ENCODE measurements at places on chromosomes 7 and 10.

GRCh38 chr10:78775891-78776290, 292.9 kb upstream of the ZMIZ1 start:
- DNase-seq = no peak

DNA sequence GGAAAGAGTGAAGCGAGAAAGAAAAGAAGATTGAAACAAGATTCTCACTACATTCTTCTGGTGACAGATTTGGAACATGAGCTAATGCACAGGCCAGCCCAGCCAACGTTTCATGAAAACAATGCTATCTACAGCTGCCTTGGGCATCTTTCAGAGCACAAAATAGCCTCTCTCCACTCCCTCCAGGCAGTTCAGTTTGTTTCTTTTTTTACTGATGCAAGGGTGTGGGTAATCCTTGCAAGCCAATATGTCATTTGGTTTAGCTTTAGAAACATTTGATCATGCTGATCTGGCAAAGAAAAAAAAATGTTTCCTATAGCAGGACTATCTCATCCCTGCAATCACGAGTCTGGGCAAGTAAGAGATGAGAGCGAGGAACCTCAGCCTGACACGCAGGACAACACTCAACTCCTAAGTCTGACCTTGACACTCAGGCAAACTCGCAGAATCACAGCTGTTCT, 35.9 kb downstream of the SVIL start:
- DNase-seq = no peak

DNA sequence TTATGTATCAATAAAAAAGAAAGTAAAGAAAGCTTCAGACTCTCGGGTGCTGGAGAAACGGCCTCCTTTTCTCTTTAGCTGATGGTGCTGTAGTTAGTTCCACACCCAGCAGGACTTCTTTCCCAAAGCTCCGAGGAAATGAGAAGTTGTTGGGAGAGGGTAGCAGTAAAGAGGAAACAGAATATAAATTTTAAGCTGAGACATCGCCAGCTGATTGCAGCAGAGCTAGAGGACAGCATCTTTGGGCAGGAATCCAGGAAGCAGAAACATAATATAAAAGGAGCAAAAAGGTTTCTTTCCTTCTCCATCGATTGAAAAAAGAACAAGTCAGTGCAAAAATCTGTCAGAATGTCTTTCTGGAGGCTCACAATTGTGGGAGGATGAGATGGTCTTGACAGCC, 616.9 kb upstream of the FOXK1 start:
- no peak for DNase-seq

- DNase-seq = no peak
Observed at GRCh38 chr7:67786021-67786420, 789.4 kb downstream of the TYW1 start.

GRCh38 chr7:148918058-148918596, 34.0 kb upstream of the EZH2 start:
- no peak for DNase-seq

DNA sequence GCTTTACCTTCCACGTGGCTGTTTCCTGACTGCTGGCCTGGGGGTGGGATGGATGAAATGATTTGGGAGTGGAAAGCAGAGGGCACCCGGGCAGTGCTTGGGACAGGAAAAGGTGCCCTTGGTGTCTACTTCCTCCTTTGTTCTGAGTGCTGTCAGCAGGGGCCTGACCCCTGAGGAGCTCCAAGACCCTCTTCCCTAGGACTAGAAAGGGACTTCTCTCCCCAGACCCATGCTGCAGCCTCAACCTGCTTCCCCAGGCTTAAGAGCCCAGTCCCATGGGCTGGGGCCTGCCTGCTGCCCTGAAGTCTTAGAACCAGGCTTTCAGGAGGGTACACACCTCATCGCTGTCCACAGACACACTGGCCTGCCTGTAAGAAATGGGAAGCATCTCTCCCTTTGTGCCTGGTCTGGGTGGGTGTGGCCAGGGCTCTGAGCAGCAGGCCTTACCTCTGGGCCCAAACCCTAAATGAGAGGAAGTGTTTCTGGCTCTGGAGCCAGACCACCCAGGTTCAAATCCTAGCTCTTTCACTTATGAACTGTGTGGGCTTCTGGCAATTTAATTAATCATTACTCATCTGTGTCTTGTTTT, 12.9 kb downstream of the CDH23 start:
- DNase-seq = no peak

DNA sequence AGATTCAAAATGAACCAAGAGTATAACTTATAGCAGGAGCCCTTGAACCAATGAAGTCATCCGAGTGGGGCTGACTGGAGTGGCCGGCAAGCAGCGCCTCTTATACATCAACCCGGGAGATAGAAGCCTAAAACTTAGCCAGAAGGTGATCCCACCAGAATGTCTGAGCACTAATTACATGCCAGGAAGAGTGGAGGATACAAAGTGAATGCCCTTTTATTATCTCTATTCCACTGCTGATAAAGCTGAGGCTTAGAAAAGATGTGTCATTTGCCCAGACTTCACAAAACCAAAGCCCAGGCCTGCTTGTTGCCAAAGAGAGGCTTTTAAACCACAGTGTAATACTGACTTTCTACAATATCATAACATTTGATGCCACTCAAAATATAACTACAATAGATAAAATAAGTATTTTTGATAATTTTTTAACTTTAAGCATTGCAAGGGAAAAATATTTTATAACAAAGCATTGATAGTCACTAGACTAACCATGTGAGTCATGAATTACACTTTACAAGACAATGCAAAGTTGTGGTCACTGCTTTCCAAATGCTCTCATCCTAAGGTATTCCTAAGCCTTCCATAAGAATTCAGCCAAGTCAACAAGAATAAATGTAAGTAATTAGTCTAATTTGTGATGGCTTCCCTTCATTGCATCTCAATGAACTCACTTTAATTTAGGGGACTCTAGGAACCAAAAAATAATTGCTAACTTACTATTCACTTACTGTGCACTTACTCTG, 58.6 kb upstream of the ARID5B start:
- DNase-seq = no peak

DNA sequence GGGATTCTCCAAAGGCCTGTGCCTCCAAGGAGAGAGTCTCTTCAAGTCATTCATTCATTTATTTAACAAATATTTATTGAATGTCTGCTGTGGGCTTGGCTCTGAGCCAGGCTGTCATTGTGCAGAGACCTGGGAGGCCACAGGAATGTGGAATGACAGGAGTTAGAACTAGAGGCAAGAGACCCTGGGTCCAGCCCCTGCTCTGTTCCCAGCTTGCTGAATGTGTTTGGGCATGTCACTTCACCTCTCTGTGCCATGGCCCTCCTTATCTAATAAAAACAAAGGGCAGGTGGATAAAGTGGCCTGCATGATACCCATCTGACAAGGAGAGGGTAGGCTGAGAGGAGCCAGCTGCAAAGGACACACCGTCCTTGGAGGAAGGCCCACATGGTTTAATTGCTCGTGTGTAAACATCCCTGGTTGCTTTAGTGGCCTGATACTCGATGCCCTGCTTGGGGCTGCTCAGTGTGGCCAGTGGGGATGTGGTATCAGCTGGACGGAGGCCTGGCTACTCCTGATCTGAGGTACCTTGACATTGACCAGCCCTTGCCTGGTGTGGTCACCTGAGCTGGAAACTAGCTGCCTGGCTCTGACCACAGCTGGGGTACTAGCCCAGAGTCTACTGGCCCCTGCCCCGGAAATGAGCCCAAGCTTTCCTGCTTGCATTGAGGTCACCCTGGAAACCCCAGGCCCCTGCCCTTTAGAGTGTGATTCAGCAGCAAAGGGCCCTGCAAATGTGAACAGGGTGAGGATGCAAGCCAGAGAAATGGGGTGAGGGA, 116.2 kb downstream of the CDH23 start:
- DNase-seq = no peak

DNA sequence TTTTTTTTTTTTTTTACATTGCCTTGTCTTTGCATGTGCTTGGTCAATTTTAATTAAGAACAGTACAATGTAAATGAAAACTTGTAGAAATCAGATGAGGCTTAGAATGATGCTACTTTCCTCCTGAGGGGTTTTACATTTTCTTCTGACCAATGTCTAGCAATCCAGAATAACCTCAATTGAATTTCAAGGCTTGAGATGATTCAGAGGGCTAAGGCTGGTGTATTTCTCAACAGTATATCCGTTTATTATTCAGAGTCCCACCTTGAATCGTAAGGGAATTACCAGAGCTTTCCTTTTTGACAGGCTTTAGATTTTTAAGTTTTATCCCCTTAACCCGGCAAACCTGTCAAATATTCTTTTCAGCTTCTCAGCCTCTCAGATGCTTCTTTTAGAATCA, 231.2 kb upstream of the STK17A start:
- DNase-seq = no peak

GRCh38 chr10:77319557-77319956, 318.1 kb downstream of the KCNMA1 start:
- no peak for DNase-seq

DNA sequence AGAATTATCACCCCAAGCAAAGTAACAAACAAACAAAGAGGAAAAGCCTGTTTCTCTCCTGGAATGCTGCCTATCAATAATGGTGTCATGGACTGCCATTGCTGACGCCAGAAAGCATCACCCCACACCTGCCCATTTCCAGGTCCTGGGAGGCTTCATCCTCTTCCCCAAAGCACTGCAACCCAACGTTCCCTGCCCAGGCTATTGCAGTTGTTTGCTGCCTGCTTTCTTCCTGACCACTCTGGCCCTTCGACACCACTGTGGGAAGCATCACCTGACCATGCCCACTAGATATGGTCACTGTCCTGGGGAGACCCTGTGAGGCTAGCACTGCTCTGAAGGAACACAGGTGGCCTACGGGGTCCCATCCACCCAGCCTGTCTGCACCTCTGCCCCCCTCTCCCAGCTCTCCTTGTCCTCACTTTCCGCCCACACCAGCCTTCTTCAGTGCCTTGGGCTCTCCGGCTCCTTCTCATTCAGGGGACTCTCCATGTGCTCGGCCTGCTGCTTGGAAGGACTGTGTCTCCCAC, 439.6 kb downstream of the GLRX3 start:
- DNase-seq = no peak

- DNase-seq = no peak
Observed at GRCh38 chr7:103597606-103598005, 151.6 kb upstream of the SLC26A5 start.

GRCh38 chr7:67407392-67408071, 410.9 kb downstream of the TYW1 start:
- DNase-seq = no peak

- DNase-seq = no peak
Observed at GRCh38 chr10:34811968-34812514, 3.1 kb downstream of the PARD3 start.

GRCh38 chr10:63286340-63286739, 153.2 kb downstream of the NRBF2 start:
- DNase-seq = no peak

DNA sequence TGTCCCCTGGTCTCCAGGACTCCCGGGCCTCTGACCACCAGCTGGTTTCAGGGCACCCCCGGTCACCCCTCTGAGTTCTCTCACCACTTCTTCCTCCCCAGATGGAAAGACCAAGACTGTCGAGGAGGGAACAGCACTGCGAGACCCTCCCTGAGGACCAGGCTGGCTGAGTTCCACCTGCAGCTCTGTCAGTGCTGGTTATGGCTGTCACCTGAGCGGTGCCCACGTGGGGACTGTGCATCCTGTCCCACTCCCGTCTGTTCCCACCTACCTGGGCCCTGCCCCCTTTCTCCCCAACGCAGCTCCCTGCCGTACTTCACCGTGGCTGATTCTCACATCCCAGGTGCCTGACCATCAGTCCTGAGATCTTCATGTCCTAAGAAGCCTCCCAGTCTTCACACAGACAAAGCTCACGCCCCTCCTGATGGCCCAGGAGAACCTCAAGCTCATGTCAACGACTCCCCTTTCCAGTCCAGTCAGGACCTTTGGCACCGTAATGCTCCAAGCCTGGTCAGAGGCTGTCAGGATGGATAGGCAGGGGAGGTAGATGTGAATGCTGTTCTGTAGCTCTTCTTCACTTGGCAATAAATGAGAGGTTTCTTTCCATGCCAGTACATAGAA, 159.7 kb downstream of the USP6NL start:
- no peak for DNase-seq

GRCh38 chr7:114567416-114567815, 152.8 kb downstream of the FOXP2 start:
- DNase-seq = no peak

DNA sequence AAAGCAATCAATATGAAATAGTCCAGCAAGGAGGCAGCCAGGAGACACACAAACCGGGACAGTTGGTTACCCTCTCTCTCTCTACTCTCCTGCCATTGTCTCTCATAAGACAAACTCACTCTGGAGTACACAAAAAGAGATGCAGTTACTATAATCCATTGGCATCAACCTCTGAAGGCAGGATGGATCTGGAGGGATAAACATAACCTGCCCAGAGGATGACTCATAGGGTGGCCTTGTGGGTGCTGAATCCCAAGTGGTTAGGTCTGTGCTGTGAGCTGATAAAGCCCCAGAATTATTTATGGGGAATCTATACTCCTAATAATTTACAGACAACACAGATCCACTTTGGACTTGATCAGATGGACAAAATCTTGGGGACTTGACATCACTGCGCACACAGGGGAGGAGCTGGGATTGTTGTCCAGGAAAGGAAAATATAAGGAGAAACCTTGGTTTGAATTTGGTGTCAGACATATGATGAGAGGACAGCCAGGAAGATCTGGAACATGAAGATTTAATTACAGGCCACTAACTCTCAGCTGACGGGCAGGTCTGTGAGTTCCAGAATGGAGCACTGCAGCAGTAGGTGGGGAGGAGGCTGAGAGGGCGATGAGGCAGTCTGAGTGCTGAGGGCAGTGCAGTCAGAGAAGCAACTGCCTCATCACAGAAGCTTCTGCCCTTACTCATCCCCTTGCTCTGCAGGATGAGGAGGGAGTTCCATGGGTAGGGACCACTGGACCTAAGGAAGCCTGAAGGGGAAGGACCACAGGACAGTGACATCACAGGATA, 113.9 kb upstream of the PRSS58 start:
- DNase-seq = no peak

GRCh38 chr10:101683276-101683675, 11.7 kb downstream of the FBXW4 start:
- DNase-seq = no peak

DNA sequence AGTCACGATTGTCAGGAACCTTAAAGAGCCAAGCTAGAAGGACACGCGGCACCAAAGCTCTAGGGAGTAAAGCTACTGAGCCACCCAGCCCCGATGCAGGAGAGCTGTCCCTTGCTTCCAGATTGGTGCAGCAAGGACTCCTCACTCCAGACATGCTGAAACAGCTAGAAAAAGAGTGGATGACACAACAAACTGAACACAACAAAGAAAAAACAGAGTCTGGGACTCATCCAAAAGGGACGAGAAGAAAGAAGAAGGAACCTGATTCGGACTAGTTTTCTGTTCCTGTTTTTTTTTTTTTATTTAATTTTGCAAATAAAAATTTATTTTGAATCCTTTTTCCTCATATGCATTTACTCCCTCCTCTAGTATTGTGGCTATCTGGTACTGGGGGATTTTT, 11.4 kb upstream of the HKDC1 start:
- no peak for DNase-seq

GRCh38 chr7:139394540-139394939, 34.8 kb downstream of the LUC7L2 start:
- DNase-seq = no peak

All from memory B cell (primary cell).